ENCODE measurements at places on chromosomes 6 and 20. TPM values are rescaled to one million over a fixed set of nuclear protein-coding genes. Genes with fewer than 3 reads are reported as not detected.

DNA sequence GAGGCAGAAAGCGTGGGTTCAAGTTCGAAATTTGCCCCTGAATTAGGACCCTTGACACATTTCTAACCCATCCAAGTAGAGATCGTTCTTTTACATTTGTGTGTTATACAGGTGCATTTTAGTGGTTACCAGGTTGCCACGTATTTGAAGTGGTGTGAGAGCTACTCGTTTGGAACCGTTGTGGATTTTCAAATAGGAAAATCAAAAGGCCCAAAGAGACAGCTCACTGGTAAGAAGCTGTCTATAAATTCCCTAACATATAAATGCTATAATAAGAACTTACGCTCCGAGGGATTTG, 1.6 kb upstream of the REV3L start:
- DNase-seq = no peak

DNA sequence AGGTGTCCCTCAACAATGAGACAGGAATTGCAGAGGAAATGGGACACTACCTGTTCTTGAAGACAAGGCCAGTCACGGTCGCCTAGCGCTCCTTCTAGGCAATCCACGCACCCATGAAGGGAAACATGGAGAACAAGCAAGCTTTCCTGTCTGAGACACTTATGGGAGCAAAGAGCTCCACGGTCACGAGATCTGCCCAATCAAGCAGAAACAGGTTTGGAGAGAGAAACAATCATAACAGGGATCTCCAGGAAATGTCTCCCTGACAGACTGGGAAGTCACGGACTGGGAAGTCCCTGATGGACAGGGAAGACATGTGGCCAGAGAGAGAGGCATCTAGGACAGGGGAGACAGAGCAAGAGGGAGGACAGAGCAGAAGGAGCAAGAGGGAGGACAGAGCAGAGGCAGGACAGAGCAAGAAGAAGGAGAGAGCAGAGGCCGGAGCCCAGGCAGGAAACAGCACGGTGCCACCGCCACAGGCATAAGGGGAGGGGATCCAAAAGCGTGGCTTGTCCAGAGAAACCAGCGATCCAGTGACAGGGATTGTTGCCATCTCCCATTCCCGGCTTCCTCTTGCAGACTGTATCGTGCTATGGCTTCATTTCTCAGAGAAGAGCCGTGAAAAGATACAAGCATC, 167.8 kb upstream of the ZNF337 start:
- no peak for DNase-seq

The SLC22A7 gene
- total RNA-seq = not detected

GRCh38 chr20:16064989-16065707, 508.1 kb downstream of the KIF16B start:
- no peak for DNase-seq

GRCh38 chr6:104957301-104958177, 632 bp downstream of the LIN28B start:
- DNase-seq = no peak

The TMC2 gene
- total RNA-seq = 0.10 TPM

DNA sequence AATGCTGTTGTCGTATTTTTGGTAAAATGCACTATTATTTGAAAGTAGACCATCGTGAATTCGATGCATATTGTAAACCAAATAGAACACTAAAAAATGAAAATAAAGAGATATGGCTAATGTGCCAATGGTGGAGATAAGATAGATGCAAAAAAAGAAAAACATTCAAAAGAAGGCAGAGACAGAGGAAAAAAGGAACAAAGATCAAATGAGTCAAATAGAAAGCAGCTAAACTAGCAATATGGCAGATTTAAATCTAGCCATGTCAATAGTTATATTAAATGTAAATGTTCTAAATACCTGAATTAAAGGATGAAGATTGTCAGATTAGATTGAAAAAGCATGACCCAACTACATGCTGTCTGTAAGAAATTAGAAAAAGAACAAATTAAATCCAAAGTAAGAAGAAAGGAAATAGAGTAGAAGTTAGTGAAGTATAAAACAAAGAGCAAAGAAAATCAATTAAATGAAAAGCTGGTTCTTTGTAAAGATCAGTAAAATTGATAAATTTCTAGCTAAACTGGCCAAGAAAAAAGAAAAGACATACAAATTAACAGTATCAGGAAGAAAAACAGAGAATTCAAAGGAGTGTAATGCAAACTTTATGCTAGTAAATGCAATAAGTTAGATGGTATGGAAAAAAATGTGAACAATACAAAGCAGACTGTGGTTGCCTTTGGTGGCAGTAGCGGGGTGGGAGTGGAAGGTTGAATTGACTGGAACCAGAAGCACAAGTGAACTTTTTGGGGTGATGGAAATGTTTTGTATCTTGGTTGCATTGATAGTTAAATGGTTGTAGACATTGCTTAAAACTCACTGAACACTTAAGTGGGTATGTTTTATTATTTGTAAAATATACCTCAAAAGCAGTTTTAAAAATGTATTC, 44.8 kb downstream of the PTPN1 start:
- no peak for DNase-seq

The MCHR2 gene
- not detected for total RNA-seq

The UBR2 gene
- total RNA-seq = 35.3 TPM

DNA sequence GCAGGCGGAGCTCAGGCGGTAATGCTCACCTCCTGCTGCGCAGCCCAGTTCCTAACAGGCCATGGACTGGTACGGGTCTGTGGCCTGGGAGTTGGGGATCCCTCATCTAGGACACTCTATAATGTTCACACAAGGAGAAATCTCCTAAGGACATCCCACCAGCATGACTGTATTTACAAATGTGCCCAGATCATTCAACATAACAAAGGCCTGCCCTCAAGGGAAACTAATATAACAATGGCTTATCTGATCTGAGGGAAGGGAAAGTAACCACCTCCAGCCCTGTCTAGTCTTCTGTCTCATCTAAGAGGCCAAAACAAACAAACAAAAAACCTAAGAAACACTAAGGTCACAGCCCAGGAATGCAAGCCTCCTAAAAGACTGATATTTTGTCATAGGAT, 232.8 kb downstream of the RNGTT start:
- DNase-seq = no peak

The FRK gene
- 8.8 TPM for total RNA-seq

GRCh38 chr20:57616143-57616951, 3.9 kb downstream of the ZBP1 start:
- no peak for DNase-seq

The BPIFB1 gene
- not detected for total RNA-seq

Data from left ventricle myocardium superior (tissue), 1 donor.